Kasumi-1 (cell line): ENCODE measurements at places on chromosomes 7 and 10.
A peak's percentile ranks its signal among the peaks of the same experiment; 100 is the strongest.

- no peak for DNase-seq
Observed at GRCh38 chr7:156768698-156769472, 124.1 kb downstream of the LMBR1 start.

DNA sequence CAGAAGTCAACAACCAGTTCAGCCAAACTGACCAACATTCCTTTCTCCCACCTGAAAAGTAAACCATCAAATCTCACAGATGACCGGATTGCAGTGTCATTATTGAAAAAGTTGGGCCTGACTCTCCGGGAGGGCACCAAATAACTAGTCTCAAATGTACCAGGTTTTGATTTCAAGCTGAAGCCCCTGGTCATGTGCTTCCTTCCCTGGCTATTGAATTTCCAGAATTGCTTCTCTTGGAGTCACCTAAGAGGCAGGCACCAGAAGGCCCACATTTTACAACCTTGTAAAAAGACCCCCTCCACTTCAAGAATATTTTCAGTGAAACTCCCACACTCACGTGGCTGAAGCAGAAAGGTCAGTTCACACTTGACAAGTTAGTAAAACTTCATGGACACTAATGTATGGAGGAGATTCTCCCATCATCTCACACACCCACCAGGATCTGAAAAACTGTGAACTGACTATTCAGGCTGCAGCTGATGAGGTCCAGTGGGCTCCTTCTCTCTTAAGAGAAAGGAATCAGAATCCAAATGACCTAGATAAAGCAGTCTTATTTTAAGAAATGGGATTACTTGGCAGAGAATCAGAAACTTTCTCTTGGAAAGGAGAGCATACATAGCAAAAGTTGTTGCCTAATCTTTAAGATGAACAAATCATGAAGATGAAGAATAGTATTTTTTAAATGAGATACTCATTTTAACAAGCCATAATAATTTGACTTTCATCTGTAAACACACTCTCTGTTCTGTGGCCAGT is 53.6 kb downstream of the DLD start:
- DNase-seq, result no peak

GRCh38 chr10:126433351-126433750 is 45.1 kb upstream of the ADAM12 start:
- DNase-seq, result no peak

- no peak for DNase-seq
Observed at GRCh38 chr10:101287183-101287996, 58.1 kb upstream of the LBX1 start.

DNA sequence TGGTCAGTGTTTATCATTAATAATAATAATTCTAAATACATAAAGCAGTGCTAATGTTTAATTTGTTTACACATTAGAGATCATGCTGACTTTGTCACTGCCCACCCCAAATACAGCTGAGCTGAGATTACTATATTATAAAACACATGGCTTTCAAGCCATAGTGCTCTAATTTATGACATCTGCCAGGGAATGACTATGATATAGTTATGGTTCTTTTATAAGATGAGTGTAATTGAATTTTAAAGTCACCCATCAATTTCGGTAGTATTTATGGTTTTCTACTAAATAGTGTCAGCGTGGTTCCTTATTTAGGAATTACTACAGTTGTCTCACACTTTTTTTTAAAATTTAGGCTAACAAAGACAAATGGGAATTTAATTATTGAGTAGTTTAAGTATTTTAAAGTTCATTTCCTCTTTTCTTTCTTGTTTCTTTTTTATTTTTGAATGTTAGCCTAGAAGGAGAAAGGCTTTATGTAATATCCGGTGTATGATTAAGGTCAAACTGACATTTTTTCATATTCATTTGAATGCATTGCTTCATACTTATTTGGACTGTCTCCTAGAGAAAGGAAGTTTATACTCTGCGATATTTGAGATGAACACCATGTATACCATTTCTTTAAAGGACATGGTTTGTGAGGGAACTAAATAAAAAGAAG is 3.9 kb downstream of the CDK14 start:
- DNase-seq, result peak; percentile 41

GRCh38 chr7:44042221-44042620 is 2.3 kb upstream of the DBNL start:
- no peak for DNase-seq
